Prostate gland (tissue), 2 donors: ENCODE measurements at places on chromosomes 12 and 14. TPM values are rescaled to one million over a fixed set of nuclear protein-coding genes. Genes with fewer than 3 reads are reported as not detected.
A peak's percentile ranks its signal among the peaks of the same experiment; 100 is the strongest.

TAS2R19 gene
- total RNA-seq = 6.1 TPM

DNA sequence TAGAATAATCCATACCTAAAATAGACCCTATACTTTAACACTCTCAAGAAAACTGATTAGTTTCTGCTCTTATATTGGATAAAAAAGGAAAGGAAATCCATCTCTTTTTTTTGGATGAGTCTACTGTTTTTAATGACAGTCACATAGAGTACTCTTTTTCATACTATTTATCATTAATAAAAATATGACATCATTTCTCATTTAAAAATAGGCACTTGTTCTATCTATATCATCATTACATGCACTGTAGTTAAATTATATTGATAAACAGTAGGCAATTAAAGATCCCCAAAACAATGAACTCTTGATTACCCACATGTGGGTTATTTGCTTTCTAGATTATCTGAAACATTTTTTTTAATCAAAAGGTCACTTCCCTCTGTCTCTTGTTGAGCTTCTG lies 338.8 kb downstream of the NELL2 start:
- H3K27me3 ChIP-seq = no peaks in the 10 kb centered on the region
- no peaks in the 10 kb centered on the region for H3K4me1 ChIP-seq
- H3K27ac ChIP-seq = no peak overlapping the region
- no peak for DNase-seq

TEX52 gene
- total RNA-seq = not detected

KRT83 gene
- not detected for total RNA-seq

DNA sequence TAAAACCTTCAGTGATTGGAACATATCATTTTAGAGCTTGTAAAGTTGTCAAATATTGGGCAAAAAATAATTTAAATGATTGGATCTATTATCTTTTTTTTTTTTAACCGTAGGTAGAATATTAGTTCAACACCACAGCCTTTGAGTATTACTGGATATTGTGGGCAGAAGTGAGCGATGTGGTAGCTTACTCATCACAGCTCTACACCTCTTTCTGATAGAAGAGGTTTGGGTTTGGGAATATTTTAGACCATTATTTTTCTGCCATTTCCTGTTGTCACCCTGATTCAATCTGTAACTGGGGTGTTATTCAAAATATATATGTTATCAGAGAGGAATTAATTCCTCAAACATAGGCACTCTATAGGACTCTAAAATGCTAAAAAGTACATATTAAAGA lies 34.8 kb upstream of the SLC38A2 start:
- peaks cover 5% of the 10 kb centered on the region for H3K4me1 ChIP-seq
- H3K27ac ChIP-seq = no peak overlapping the region
- H3K27me3 ChIP-seq = no peaks in the 10 kb centered on the region

DNA sequence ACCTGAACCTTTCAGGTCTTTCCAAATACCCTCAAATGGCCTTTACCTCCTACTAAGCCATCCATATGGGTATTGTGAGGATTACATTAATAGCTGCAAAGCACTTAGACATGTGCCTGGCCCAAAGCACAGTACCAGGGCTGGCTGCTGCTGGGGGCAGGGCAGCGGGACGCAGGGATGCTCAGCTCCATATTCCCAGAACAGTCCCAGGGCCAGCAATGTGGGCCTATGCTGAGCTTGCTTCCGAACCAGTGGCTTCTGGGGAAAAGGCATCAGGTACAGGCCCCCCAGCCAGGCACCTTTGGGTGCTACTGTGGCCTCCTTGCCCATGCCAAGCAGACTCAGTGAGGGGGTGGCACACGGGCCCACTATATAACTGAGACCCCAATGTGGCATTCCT lies 10.4 kb downstream of the ACTN1 start:
- peaks cover 20% of the 10 kb centered on the region for H3K4me1 ChIP-seq
- H3K4me3 ChIP-seq = no peak overlapping the region
- H3K36me3 ChIP-seq = no peaks in the 10 kb centered on the region
- H3K27ac ChIP-seq = peak overlapping the region; percentile 65
- H3K27me3 ChIP-seq = no peaks in the 10 kb centered on the region
- DNase-seq = no peak

DNA sequence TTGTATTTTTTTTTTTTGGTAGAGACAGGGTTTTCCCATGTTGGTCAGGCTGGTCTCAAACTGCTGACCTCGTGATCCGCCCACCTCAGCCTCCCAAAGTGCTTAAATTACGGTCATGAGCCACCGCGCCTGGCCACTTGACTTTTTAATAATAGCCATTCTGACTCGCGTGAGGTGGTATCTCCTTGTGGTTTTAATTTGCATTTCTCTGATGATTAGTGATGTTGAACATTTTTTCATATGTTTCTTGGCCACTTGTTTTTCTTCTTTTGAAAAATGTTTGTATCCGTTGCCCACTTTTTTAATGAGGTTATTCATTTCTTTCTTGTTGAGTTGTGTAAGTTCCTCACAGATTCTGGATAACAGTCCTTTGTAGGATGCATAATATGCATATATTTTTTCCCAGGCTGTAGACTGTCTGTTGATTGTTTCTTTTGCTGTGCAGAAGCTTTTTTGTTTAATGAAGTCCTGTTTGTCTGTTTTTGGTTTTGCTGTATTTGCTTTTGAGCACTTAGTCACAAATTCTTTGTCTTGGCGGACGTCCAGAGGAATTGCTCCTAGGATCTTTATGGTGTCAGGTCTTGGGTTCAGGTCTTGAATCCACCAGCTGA lies 10.3 kb upstream of the PGAM5 start:
- H3K36me3 ChIP-seq = no peaks in the 10 kb centered on the region
- H3K27me3 ChIP-seq = no peaks in the 10 kb centered on the region
- H3K27ac ChIP-seq = no peak overlapping the region
- H3K4me1 ChIP-seq = no peaks in the 10 kb centered on the region

DNA sequence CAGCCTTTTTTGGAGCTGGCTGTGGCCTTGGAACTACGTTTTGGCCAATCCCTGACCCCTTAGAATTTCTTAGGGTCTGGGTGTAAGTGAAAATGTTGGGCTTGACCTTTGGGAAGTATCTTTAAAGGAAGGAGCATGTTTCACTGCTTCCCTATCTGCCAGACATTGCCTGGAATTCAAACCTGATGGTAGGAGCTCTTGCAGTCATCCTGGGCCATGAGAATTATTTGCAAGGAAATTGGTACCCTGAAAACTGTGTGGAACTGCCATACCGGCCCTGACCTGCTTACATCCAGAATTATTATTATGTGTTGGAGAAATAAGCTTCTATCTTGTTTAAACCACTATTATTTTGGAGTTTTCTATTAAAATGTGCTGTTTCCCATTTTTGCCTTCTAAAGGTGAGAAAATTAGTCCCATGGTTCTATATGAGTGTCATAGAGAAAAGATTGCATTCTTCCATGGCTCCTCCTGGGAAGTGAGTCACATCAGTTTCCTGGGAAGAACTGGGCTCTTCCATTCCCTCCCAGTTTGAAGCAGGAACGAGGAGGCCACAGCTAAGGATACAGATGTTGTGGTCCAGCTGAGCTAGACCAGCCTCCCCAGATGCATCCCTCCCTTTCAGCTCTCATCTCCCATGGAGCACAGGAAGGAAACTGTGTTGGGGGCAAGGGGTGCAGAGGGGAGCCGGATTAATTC lies 9.5 kb upstream of the PGF start:
- H3K36me3 ChIP-seq = no peaks in the 10 kb centered on the region
- no peak overlapping the region for H3K27ac ChIP-seq
- no peak for DNase-seq
- no peak overlapping the region for H3K4me3 ChIP-seq
- H3K27me3 ChIP-seq = no peaks in the 10 kb centered on the region
- H3K4me1 ChIP-seq = no peaks in the 10 kb centered on the region

DNA sequence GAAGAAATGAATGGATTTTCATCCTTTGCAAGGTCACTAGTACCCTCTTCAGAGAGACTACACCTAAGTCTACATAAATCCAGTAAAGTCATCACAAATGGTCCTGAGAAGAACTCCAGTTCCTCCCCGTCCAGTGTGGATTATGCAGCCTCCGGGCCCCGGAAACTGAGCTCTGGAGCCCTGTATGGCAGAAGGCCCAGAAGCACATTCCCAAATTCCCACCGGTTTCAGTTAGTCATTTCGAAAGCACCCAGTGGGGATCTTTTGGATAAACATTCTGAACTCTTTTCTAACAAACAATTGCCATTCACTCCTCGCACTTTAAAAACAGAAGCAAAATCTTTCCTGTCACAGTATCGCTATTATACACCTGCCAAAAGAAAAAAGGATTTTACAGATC lies 40.8 kb downstream of the SPATA7 start:
- no peaks in the 10 kb centered on the region for H3K36me3 ChIP-seq
- H3K27me3 ChIP-seq = no peaks in the 10 kb centered on the region
- no peak for DNase-seq

C3AR1 gene
- total RNA-seq = 3.4 TPM

SEL1L gene
- total RNA-seq = 81.4 TPM

DNA sequence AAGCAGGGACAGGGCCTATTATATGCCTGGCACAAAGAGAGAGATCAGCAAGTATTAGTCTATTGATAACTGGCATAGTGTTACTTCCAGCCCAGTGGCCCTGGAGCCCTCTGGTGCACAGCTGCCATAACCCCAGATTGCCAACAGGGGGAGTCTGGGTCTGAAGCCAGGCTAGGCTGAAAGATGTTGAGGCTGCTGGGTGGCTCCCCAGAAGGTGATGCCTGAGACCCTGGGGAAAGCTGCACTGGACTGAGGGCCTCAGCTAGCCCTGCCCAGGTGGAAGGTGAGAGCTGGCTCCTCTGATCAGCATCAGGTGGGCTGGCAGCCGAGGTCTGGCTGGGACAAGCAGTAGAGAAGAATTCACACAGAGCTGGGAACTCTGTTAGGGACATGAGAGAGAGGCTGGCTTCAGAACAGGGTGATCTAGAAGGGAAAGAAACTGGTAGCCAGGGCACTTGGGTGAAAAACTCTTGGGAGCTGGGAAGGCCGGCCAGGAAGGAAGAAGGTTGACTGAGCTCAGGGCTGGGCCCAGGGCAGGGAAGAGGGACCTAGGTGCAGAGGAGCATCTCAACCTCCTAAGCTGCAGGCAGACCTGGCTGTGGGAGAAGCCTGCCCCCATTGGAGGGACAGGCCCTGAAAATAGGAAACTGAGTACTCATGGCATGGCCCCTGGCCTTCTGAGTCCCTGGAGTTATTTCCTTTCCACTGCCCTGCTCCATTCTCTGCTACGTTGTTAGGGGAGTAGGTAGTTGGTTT lies 3.9 kb downstream of the GZMH start:
- H3K4me1 ChIP-seq = no peaks in the 10 kb centered on the region
- H3K27ac ChIP-seq = no peak overlapping the region
- no peak for DNase-seq
- no peaks in the 10 kb centered on the region for H3K36me3 ChIP-seq
- no peaks in the 10 kb centered on the region for H3K27me3 ChIP-seq

GRCh38 chr14:57408037-57408436 lies 17.7 kb downstream of the NAA30 start:
- no peak overlapping the region for H3K27ac ChIP-seq
- H3K4me3 ChIP-seq = no peak overlapping the region
- no peaks in the 10 kb centered on the region for H3K36me3 ChIP-seq
- no peaks in the 10 kb centered on the region for H3K27me3 ChIP-seq
- H3K4me1 ChIP-seq = no peaks in the 10 kb centered on the region
- no peak for DNase-seq

DNA sequence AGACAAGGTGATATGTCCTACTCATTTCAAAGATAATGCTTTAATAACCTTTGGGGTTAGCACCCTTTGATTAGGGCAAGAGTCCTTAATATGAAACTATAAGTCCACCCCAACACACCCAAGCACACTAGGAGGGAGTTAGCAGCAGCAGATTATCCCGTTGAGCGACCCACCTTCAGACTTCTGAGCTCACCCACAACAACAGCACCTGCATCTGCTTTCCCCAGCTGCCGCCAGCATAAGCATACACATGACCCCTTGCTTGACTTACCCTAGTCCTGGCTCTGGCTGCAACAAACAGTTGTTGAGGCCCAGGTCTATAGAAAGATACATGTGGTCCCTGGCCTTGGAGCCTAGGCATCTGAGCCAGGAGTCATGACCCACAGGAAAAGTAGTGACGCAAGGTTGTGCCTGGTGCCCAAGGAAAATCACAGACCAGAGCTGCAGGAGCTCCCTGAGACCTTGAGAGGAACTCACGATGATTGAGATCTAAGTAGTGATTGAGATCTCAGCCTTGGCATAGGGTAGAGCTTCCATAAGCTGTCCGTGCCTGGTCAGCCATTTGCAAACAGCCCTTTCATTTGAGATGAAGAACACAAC lies 19.0 kb downstream of the ZDHHC22 start:
- H3K4me1 ChIP-seq = peaks cover 6% of the 10 kb centered on the region
- peak overlapping the region; percentile 3 for H3K27ac ChIP-seq
- DNase-seq = no peak
- no peak overlapping the region for H3K4me3 ChIP-seq
- H3K27me3 ChIP-seq = no peaks in the 10 kb centered on the region

- H3K27me3 ChIP-seq = no peaks in the 10 kb centered on the region
- no peak overlapping the region for H3K27ac ChIP-seq
- H3K4me3 ChIP-seq = no peak overlapping the region
- H3K36me3 ChIP-seq = no peaks in the 10 kb centered on the region
- no peak for DNase-seq
These were observed 26.6 kb downstream of the MBIP start for GRCh38 chr14:36293824-36294223.

CCDC88C gene
- 32.5 TPM for total RNA-seq
